Transverse colon (tissue), 4 donors: ENCODE measurements at places on chromosomes 1 and 21. TPM values are rescaled to one million over a fixed set of nuclear protein-coding genes. Genes with fewer than 3 reads are reported as not detected.

The CAP1 gene
- total RNA-seq = 266 TPM

The HTR6 gene
- total RNA-seq = not detected

The OPTC gene
- total RNA-seq = not detected

DNA sequence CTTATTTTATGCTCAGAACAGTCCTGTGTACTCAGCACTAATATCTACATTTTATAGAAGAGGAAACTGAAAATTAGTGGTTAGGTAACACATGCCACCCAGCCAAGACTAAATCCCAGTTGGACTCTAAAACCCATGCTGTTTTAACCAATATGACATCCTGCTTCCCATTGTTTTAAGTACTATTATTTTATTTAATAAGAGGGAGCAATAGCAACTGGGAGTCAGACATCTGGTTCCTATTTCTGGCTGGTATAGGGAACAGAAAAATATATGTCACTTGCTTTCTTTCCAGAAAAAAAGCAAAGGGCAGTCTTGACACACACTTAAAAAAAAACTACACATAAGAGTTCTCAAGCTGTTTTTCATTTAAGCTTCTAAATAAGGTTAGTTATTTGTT lies 11.9 kb downstream of the KLHL12 start:
- no peak for DNase-seq

GRCh38 chr21:14923468-14923867 lies 141.3 kb downstream of the NRIP1 start:
- no peak for DNase-seq

The CYP4A11 gene
- not detected for total RNA-seq

The LAMC2 gene
- total RNA-seq = 9.7 TPM

GRCh38 chr1:201019321-201019977 lies 4.1 kb downstream of the KIF21B start:
- peak; percentile 90 for DNase-seq

DNA sequence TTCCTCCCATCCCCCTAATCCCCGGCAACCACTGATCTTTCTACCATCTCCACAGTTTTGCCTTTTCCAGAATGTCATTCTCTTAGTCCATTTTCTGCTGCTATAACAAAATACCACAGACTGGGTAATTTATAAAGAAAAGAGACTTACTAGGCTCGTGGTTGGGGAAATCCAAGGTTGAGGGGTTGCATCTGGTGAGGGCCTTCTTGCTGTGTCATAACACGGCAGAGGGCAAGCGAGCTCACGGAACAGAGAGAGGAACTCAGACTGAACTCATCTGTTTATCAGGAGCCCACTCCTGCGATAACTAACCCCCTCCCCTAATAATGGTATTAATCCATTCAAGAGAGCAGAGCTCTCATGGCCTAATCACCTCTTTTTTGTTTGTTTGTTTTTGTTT lies 52.0 kb downstream of the RUNX3 start:
- DNase-seq = no peak
